ENCODE measurements at places on chromosomes 16 and 17.

- peak; percentile 29 for DNase-seq
Observed at GRCh38 chr17:8016632-8017424, 14.4 kb downstream of the GUCY2D start.

DNA sequence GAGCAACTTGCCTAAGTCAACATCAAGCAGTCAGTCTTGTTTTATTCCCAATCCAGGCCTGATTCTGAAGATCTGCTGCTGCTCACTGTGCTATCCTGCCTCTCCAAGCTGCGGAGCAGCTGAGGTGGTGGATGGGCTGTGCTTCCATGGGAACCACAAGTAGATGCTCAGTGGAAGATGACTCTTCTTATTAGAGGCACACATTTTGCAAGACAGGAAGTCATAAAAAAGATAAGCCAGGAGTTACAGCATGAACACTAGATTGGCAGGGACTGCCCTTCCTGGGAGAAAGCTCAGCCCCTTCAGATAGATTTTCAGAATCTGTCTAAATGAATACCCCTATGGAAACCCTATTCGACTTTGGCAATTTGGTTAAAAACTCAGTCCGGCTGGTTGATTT lies 143.1 kb downstream of the SHISA6 start:
- DNase-seq = no peak

DNA sequence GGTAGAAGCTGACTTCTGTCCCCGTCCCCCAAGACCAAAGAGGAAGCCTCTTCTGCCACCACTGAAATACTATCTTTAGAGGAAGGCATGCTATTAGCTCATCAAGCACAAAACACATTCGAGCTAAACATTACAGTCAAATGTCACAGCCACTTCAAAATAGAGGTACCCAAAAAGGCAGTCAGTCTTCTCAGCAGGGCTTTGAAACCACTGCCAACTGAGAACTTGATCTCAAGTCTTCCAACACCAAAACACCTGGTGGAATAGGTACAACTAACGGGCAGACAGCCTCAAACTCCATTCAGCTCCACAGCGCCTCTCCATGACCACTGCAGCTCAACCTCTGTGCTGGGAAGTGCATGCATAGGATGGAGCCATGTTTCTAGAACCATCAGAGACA lies 36.0 kb downstream of the ZFHX3 start:
- no peak for DNase-seq

DNA sequence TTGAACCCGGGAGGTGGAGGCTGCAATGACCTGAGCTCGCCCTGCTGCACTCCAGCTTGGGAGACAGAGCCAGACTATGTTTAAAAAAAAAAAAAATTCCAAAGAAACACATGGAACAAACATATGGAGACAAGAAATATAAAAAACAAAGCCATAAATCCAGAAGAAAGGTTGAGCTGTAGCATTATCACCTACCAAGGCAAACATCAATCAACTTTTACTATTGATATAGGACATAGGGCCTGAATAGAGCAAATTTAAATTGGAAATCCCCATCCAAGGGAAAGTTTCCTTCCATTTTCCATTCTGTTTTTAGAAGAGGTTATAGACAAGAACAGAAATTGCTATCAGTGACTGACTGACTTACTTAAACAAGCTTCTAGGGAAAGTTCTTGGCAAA lies 56.6 kb downstream of the SSH2 start:
- no peak for DNase-seq

- no peak for DNase-seq
Observed at GRCh38 chr17:8362651-8363332, 13.7 kb downstream of the KRABD2 start.
